ENCODE measurements at places on chromosomes 16 and 17. TPM values are rescaled to one million over a fixed set of nuclear protein-coding genes. Genes with fewer than 3 reads are reported as not detected.

DNA sequence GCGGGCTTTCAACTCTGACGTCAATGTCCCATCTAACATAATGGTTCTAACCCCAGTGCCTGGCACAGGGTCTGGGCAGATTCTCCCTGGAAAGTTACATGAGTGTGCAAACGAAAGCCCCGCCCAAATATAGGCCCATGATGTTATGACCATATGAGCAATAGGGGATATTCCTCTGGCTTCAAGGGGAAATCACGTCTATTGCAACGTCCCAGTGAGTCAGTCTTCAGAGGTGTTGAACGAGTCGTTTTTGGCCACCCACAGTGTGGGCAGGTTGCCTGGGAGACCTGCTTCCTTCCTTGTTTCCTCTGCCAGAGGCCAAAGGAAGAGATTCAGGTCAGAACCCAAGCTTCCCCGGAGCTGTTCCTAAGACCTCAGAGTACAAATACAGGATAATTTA lies 30.3 kb downstream of the PIK3R5 start:
- DNase-seq: no peak

DNA sequence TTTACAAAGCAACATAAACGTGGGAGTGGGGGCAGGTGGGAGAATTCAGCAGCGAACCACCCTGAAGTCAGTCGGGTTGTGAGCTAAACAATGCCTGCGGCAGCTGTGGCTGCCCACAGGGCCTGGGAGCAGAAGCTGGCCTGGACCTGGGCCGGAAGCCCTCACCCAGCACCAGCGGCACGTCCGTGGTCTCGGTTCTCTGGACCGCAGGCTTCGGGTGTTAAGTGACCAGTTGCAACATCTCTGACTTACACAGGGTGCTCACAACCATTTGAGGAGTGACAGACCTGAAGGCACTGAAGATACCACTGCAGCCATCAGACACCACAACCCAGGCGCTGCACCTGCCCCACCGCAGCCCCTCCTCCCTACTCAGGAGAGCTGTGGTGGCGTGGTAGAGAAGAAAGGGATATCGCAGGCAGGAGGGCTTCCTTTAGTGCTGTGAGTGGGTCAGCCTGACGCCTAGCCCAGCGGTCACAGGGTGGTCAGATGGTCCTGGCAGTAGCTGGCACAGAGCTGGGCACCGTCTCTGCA lies 33.8 kb downstream of the CBFA2T3 start:
- DNase-seq: no peak

DNA sequence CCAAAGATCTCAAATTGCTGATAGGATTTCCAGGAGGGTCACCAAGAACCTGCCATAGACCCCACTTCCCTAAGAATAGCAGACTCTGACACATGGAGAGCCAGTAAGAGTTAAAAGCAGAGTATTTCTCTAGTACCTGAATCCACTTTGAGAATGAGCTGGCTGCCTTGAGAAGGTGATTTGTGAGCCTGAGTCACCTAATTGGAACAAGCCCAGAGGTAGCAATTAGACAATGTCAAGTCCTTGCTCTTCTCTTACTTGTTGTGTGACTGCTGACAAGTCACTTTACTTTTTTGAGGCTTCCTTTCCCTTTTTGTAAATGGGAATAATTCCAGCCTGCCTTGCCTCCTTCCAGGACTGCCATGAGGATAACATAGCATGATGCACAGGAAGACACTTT lies 76.1 kb upstream of the ASIC2 start:
- DNase-seq: no peak

ZNF594 gene
- total RNA-seq: 21.6 TPM

GRCh38 chr16:84672276-84673202 lies 24.2 kb downstream of the KLHL36 start:
- DNase-seq: peak; percentile 65

GRCh38 chr16:65916995-65917394 lies 449.5 kb upstream of the CDH5 start:
- DNase-seq: no peak

DNA sequence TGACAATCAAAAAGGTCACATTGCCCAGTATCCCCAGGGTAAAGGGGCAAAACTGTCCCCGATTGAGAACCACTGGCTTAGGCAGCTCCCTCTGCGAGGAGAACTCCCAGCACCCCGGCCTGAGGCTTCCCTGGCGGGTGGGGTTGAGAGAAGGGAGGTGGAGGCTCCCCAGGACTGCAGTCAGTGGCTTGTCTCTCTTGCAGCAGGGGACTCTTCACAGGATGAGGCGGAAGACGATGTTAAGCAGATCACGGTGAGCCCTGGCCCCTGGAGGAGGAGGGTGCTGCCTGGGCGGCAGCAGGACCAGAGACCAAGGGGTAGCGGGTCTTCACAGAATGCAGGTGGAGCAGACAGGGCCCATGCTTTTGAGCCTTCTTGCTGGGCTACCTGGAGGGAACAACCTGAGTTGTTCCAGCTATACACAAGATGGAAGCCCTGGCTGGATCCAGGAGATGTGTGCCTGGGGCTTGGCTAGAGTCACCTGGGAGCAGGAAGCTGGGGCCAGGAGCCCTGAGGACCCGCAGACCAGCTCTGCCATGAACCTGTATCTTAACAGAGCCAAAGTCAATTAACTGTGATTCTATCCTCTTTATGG lies 16.8 kb downstream of the POLR3E start:
- DNase-seq: no peak

- DNase-seq: no peak
Measured at GRCh38 chr16:12201216-12201615, 224.7 kb downstream of the SNX29 start.

DNA sequence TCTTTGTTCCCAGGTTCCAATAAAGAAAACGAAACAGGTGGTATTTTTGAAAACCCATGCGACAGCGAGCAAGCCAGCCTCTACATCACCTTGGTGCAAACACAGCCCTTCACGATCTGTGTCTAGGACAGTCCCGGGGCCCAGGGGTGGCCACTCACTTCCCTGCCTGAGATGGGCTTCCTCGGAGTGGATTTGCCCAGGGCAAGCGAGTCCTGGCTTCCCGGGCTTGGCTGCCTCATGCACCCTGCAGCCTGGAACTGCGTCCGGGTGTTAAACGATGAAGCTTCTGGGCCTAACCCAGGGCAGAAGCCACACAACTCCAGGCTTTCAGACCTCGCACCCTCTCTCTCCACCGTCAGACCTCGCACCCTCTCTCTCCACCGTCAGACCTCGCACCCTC lies 66.0 kb downstream of the RPH3AL start:
- no peak for DNase-seq

FAM20A gene
- total RNA-seq: 13.9 TPM

GRCh38 chr16:73145166-73145880 lies 97.4 kb upstream of the ZFHX3 start:
- no peak for DNase-seq

DNA sequence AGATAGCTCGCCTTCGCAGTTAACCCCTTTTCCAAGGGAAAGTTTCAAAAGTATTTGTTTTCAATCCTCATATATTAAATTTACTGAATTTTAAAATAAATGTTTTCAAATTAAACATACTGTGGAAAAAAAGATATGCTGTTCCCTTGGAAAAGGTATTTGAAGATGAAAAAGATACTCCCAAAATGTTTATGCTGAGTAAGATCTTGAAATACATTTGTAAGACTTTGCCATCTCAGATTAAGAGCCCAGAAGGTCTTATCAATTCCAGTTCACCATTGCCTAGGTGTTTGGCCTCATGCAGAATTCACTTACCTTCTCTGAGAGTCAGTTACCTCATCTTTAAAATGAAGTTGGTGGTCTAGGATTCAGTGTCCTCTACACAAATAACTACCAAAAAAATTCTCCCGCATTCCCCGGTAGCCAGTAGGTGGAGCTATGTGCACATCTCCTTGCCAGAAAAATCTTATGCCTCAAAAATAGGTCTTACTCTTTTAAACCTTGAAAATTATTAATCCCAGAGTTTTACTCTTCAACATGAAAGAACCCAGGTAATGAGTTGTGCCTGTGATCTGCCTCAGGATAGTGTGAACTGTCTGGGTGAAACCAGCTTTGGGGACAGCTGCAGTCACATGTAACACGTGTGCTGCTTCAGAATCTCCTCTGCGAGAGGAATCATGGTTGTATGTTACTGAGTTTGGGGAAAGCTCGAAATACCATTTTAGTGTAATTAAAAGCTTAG lies 178.3 kb downstream of the MRTFB start:
- DNase-seq: no peak

HEATR9 gene
- total RNA-seq: not detected

MGRN1 gene
- 51.8 TPM for total RNA-seq

MAF gene
- total RNA-seq: 77.2 TPM

DNA sequence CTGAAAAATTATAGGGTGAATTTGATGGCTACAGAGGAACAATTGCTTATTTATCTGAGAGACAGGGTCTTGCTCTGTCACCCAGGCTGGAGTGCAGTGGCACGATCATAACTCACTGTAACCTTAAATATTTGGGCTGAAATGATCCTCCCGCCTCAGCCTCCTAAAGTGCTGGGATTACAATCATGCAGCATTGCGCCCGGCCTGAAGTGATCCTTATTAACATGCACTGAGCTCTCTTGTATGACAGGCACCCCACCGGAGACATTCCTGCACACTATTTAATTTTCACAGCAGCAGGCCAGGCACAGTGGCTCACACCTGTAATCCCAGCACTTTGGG lies 77.7 kb downstream of the CNGB1 start:
- DNase-seq: no peak

DNA sequence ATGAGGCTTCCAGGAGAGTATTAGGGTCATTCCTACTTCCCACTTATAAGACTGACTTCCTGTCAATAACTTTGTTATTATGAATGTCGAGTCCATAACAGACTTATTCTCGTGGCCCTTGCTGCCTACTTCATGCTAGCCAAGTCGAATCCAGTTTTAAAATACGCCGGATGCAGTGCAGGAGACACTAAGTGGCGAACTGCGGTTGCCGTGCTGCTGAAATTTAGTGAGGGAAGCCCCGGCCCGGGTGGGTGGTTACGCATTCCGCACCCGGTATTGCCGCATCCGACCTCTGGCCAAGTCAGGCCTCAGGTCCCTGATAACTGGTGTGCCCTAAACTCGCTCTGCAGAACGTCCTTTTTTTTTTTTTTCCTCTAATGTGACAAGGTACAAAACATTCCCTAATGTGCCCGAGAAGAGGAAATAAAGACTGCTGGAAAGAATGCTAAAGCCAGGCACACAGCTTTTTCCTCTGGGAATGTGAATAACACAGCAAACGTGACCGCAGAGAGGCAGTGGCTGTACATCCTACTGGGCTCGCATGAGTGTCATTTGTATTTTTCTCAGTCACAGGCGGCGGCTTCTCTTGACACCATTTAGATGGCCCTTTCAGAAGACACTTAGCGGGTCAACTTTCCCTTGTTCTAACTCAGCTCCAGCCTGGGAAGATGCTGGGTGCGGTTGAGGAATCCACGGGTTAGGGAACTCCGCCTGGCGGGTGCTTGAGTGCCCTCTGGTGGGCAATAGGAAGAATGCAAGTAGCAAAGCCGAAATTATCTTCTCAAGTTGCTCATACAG lies 7.1 kb upstream of the AKTIP start:
- no peak for DNase-seq

GRCh38 chr16:6892966-6893365 lies 439.7 kb upstream of the RBFOX1 start:
- DNase-seq: no peak

DNASE1L2 gene
- not detected for total RNA-seq

- no peak for DNase-seq
Measured at GRCh38 chr17:50778471-50778870, 11.2 kb upstream of the ANKRD40CL start.

DNA sequence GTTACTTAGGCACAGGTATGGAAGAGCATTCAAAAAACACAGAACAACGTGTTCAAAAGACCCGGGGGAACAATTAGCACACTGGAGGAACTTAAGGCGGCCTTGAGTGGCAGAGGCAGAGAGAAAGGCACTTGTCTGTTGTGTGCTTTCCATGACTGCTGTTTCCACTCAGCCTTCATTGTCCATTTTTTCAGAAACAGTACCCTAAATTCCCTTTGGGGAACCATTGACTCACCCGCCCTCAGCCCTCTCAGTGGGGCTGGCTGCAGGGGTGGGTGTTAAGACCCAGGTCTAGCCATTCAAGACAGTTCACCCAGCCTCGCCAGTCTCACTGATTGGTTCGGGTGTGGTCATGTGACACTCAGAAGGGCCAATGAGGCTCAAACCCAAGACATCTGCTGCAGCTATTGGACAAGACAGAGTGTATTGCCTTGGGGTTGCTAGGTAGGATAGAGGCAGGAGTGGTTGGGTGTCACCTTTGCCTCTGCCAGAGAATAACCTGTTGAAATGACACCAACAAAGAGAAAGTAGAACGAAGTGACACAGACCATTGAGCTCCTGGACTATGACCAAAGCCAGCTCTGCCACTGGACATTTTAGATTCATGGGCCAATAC lies 19.6 kb upstream of the CEP20 start:
- DNase-seq: no peak

- DNase-seq: no peak
Measured at GRCh38 chr16:15566095-15566494, 76.9 kb downstream of the MARF1 start.

DNA sequence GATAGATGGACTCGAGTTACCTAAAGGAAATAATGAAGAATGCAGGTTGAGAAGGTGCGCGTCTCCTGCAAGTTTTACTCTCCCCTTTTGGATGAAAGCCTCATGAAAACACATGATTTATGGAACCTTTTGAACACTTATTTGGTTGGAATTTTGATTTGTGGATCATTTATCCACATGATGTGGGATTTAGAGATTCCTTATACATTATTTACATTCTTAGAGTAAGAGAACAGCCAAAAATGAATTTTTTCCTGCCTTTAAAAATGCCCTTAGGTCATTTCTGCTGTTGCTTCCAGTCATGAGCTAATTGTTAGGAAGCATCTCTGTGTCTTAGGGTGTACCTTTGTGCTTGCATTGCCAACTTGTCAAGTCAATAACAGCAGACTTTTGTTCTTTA lies 99.9 kb downstream of the RPTOR start:
- no peak for DNase-seq

DNA sequence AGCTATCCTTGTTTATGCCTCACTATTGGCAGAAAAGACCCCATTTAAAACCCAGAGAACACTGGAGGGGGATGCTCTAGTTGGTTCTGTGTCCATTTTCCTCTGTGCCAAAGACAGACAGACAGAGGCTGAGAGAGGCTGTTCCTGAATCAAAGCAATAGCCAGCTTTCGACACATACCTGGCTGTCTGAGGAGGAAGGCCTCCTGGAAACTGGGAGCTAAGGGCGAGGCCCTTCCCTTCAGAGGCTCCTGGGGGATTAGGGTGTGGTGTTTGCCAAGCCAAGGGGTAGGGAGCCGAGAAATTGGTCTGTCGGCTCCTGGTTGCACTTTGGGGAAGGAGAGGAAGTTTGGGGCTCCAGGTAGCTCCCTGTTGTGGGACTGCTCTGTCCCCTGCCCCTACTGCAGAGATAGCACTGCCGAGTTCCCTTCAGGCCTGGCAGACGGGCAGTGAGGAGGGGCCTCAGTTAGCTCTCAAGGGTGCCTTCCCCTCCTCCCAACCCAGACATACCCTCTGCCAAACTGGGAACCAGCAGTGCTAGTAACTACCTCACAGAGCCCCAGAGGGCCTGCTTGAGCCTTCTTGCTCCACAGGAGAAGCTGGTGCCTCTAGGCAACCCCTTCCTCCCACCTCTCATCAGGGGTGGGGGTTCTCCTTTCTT lies 56.1 kb downstream of the IGF2BP1 start:
- DNase-seq: no peak

CLEC18C gene
- total RNA-seq: not detected

KRT28 gene
- not detected for total RNA-seq
